Kidney (tissue), 22 donors: ENCODE measurements at places on chromosomes 1 and 21. TPM values are rescaled to one million over a fixed set of nuclear protein-coding genes. Genes with fewer than 3 reads are reported as not detected.

TMEM54 gene
- 45.9 TPM for total RNA-seq

DNA sequence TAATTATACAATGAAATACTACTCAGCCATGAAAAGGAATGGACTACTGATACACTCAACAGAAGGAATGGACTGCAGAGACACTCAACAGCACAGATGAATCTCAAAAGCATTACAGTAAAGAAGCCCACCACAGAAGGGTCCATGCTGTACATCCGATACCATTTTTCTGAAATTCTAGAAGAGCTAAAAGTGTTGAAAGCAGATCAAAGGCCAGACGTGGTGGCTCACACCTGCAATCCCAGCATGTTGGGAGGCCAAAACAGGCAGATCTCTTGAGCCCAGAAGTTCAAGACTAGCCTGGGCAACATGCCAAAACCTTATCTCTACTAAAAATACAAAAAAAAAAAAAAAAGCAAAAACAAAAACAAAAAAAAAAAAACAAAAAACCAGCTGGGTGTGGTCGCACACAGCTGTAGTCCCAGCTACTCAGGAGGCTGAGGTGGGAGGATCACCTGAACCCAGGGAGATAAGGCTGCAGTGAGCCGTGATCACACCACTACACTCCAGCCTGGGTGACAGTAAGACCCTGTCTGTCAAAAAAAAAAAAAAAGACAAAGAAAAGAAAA, 15.5 kb downstream of the PPP1R15B start:
- no peaks in the 10 kb centered on the region for H3K4me1 ChIP-seq
- no peaks in the 10 kb centered on the region for H3K27me3 ChIP-seq
- no peaks in the 10 kb centered on the region for H3K36me3 ChIP-seq

LCE7A gene
- total RNA-seq = not detected

DNA sequence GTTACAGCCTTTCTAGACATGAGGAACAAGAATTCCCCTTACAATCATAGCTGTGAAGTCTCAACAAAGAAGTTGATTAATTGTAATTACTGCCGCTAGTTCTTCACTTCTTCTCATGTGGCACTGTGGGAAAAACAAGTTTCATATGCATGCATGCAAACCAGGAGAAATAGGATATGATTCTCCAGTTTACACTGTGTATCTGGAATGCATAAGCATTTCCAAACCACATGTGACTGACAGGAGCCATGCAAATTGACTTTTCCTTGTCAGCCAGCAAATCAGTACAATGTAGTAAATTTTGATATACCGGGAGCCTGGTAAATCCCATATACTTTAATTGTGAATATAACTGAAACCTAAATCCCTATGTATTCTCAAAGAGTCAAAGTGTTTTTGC, 279.3 kb downstream of the PAPPA2 start:
- no peak overlapping the region for H3K4me3 ChIP-seq
- DNase-seq = no peak
- H3K4me1 ChIP-seq = no peaks in the 10 kb centered on the region
- H3K27me3 ChIP-seq = no peaks in the 10 kb centered on the region
- H3K36me3 ChIP-seq = no peaks in the 10 kb centered on the region

DNA sequence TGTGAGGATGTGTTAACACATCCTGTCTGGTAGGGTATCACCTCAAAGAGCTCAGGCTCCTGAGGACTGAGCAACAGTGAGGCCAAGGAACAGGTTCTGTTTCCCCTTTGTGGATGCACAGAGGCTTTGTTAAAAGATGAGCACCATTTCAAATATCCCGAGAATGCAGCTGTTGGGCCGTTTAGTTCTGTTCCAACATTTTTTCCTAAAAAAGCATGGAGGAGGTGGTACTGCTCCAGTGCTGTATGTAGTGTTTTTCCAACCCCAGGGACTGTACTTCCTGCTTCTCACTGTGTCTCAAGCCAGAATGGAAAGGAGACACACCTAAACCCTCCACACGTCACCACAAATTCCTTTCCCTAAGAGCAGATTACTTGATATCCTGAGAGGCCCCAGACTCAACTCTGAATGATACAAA, 53.8 kb upstream of the BCL10 start:
- H3K27me3 ChIP-seq = no peaks in the 10 kb centered on the region
- H3K4me3 ChIP-seq = no peak overlapping the region
- no peak for DNase-seq
- no peaks in the 10 kb centered on the region for H3K36me3 ChIP-seq
- H3K27ac ChIP-seq = peak overlapping the region; percentile 59
